ENCODE measurements at places on chromosomes 7 and 10.

- no peak for DNase-seq
These were observed 25.9 kb upstream of the SMARCD3 start for GRCh38 chr7:151274396-151274795.

- DNase-seq: no peak
These were observed 814 bp upstream of the GPAM start for GRCh38 chr10:112184379-112184778.

- no peak for DNase-seq
These were observed 78.8 kb downstream of the INPP5A start for GRCh38 chr10:132616170-132616995.

DNA sequence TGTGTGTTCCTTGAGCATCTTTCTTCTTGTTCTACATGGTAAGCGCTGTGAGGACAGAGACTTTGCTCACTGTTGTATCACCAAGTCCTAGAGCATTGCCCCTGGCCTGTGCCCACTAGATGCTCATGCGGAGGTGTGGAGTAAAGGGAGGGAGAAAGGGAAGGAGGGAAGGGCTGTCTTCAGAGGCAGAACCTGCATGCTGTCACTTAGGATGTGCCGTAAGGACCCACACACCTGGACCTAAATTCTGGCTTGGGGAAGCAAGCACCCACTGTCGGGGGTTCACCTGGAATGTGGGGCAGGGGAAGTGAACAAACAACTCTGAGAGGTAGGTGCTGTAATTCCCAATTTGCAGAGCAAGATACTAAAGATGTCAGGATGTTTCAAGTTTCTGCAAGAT is 129.5 kb downstream of the PTPN20 start:
- DNase-seq: no peak

- DNase-seq: no peak
These were observed 110.6 kb upstream of the GLI3 start for GRCh38 chr7:42347616-42348015.

- no peak for DNase-seq
These were observed 5.9 kb upstream of the PWWP2B start for GRCh38 chr10:132390921-132391675.

DNA sequence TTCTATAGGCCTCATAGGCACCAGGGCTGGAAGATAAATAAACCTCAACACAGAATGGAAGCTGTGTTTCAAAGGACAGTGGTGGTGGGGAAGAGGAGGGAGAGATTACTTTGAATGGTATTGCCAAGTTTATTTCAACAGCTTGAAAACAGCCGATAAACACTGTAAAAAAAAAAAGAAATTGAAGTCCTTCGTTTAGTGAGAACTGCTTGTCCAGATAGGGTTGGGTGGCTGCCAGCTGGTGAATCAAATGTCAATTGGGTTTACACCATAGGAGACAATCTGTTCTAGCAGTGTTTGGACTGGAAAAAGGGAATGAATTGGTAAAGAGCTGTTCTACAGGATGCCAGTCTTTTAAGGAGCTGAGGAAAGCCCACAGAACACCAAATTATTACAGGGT is 254.8 kb downstream of the PHF14 start:
- no peak for DNase-seq

Data from germinal center (tissue), 1 donor.